LHCN-M2 (cell line): ENCODE measurements at places on chromosomes 7 and 10. TPM values are rescaled to one million over a fixed set of nuclear protein-coding genes. Genes with fewer than 3 reads are reported as not detected.

DNA sequence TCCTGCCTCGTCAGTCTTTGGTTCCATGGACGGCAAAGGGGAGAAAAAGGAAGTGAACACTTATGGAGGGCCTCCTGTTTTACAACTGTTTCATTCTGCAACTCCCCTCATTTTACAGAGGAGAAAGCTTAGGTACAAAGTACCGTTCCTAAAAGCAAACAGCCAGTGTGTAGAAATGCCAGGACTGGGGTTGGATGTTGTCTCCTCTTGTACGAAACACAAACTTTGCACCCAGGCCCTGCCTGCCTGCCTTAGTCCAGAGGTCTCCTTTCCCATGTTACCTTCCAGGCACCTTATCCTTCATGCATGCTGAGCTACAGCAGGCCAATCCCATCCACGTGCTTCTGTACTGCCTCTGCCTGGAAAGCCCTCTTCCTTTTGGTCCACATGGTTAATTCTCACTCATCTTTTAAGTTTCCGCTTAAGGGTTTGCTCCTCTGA is 86.0 kb downstream of the ICA1 start:
- no peak for DNase-seq

PKD2L1 gene
- not detected in 2 replicates for total RNA-seq

- DNase-seq, result no peak
Measured at GRCh38 chr10:21173802-21174714, 276.9 kb upstream of the NEBL start.

DNA sequence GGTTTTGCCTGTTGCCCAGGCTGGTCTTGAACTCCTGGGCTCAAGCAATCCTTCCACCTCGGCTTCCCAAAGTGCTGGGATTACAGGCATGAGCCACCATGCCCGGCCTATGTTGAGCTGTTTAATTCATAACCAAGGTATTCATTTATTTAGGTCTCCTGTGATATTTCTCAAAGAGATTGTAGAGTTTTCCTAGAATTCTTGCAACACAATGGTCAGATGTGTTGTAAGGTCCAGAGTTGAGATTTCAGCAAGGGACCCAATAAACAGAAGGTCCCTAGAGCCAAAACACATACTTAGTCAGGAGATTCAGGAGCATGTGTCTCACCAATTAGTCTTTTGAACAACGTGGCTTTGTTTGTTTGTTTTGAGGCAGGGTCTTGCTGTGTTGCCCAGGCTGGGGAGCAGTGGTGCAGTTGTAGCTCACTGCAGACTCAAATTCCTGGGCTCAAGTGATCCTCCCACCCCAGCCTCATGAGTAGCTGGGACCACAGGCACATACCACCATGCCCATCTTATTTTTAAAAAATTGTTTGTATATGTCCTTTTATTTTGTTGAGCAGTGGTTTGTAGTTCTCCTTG is 321.3 kb upstream of the GALNT17 start:
- no peak for DNase-seq

- no peak for DNase-seq
Measured at GRCh38 chr10:132136689-132137088, 50.1 kb upstream of the DPYSL4 start.

TMEM254 gene
- total RNA-seq, result 9.1 and 11.7 TPM in 2 replicates

GRCh38 chr7:156892081-156892800 is 742 bp downstream of the LMBR1 start:
- DNase-seq, result no peak

DNA sequence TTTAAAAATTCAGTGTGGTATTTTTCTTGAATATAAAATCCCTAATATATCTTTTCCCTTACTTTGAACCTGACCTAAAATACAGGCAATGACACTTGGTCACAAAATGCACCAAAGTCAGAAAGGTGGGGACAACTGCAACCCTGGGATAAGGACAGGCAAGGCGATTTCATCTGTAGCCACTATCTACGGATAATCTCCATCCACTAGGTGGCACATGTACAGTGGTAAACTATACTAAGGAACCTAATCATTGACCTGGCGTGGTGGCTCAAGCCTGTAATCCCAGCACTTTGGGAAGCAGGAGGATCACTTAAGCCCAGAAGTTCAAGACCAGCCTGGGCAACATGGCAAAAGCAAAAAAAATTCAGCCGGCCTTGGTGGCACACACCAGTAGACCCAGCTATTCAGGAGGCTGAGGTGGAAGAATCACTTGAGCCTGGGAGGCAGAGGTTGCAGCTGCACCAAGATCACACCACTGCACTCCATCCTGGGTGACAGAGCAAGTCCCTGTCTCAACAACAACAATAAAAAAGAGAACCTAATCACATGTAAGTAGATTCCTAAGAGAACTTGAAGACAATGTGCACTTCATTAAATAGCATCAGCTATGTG is 98.9 kb downstream of the KMT2C start:
- peak; percentile 60 for DNase-seq

- DNase-seq, result peak; percentile 43
Measured at GRCh38 chr10:12181065-12181775, 14.5 kb downstream of the NUDT5 start.

- DNase-seq, result no peak
Measured at GRCh38 chr7:119572132-119572531, 700.8 kb upstream of the KCND2 start.

GRCh38 chr10:86922553-86922961 is 34.9 kb downstream of the MMRN2 start:
- no peak for DNase-seq

GRCh38 chr7:70319057-70319456 is 720.8 kb downstream of the AUTS2 start:
- no peak for DNase-seq

GRCh38 chr7:103805346-103805745 is 184.1 kb downstream of the RELN start:
- no peak for DNase-seq

DNA sequence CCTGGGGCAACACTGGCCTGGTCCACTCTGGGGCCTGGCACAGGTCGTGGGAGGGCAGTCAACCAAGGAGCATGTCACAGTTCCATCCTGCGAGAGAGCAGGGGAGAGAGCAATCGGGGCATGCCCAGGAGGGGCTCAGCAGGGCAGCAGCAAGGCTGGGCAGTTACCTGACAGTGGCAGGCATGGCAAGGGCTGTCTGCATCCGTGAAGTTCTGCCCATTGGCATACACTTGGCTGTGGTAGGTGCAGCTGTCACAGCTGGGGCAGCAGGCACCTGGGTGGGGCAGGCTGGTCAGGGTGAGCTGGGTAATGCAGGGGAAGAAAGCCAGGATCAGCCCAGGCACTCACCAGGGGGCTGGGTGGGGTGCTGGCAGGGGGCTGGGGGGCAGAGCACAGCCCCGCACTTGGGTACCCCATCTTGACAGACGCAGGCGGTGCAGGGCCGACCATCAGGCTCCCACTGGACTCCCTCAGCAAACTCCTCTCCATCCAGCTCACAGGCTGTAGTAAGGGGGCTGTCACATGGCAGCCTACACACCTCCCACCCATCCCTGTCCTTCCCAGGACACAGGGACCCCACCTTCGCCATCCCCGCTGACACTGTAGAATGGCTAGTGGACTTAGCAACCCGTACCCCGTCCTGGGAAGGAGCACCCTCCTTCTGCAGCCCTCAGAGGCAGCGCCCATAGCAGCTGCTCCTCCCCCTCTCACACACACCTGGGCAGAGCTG is 17.8 kb downstream of the KCP start:
- no peak for DNase-seq

- DNase-seq, result no peak
Measured at GRCh38 chr10:60808036-60808435, 29.8 kb downstream of the CDK1 start.

FAM241B gene
- total RNA-seq, result not detected in 2 replicates

DNA sequence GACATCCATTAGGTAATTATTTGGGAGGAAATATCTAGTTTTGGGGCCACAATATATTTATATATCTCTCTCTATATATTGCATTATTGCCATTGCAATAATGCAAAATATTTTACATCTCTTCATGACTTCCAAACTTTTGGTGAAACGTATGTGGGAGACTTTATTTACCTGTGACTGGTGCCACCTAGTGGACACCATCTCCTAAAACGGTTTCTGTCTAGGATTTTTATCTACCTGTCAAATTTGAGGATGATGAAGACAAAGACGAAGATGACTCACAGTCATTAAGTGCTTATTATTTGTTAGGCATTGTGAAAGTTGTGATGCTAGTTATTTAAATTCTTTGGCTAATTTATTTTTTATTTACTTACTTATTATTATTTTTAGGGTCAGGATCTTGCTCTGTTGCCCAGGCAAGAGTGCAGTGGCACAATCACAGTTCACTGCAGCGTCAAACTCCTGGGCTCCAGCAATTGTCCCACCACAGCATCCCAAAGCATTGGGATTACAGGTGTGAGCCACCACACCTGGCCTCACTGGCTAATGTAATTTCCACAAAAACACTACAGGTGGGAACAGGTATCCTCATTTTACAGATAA is 18.7 kb upstream of the CBLL1 start:
- peak; percentile 57 for DNase-seq
